ENCODE measurements at places on chromosomes 2 and 18.
A peak's percentile ranks its signal among the peaks of the same experiment; 100 is the strongest.

DNA sequence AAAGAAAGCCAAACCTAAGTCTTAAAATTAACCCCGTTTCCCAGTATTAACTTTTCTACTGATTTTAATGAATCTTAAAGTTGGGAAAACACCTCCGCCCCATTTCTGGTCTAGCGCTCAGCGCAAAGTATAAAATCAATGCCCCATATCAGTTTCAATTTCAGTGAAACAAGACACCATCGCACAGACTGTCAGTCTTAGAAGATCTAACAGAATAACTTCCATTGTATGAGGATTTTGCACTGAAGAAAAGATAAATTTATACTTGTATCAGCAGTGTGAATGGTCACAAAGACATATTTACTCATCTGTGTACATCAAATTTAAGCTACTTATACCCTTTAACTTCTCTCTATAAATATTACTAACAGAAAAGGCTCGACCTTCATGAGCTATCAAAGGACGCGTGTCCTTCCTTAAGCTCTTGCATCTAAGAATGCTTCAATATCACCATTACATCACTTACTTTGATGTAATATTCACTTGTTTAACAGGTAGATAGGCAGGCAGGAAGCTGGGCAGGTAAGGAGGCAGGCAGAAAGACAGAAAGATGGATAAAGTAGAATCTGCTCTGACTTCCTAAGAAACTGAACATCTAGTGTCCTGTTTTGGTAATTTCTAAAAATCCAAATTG lies 183.0 kb downstream of the TCF4 start:
- DNase-seq: no peak

DNA sequence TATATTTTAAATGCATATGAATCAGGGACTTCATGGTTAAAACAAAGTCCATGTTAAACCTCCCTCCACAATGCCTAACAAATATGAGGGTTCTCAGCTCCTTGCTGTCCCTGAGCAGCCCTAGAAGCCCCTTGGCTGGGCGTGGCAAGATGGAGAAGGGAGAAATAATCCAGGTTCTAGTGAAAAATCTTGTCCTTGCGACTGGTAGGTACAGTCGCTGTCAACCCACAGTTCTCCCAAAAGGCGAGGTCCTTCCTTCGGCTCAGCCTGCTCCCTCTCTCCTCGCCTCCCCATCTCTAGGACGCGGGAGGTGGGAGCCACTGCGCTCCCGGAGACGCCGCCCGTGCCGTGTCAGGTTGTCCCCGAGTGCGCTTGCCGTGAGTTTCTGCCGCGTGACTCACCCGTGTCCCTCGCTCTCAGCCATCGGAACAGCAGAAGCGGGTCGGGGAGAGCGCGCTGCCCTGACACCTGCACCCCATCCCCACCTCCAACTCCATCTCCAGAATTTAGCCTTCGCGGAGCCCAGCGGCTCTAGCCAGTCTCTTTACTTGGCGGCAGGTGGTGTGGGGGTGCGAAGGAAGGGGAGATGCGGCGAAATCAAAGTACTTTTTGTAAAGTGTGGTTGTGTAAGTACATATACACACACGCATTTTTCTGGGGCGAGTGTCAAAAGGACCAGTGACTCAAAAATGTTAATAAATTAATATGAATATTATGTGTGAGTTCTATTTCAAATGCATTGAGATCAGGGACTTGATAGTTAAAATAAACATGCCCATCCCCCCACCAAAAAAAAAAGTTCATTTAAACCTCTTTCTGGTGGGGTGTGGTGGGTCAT lies 65.1 kb upstream of the TMEM17 start:
- DNase-seq: no peak

DNA sequence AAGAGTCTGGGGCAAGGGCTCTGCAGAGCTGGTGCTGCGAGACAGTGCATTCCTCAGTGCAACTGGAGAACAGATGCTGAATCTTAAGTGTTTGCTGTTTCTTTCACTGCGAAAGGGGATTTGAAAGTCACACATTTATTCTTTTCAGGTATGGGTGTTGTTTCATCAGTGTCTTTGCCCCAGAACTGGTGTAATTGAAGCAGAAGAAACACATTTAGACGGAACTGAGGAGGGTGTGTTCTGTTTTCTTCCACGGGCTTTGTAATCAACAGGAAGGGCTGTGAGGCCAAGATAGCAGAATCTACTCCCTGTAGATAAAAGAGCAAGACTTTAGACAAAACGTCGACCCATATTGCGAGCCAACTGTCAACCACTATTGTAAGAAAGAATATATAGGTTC lies 151.9 kb downstream of the EPHA4 start:
- DNase-seq: peak; percentile 25

- DNase-seq: no peak
Measured at GRCh38 chr2:236623816-236624215, 54.2 kb downstream of the ACKR3 start.

DNA sequence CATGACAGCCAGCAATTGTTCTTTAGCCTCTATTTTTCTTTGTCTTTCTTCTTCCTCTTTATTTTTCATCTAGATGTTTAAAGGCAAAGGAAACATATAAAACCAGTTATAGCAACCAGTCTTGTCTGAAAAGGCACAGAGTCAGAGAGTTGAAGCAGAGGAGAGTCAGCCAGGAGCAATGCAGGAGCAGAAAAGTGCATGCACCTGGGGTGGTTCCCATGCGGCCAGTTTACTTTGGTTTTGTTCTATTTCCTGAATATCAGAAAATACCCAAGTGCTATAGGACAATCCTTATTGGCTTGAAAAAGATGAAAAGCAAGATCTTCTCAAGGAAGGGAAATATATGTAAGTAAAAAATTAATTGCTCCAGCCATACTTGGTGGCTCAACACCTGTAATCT lies 44.9 kb downstream of the CFAP210 start:
- no peak for DNase-seq

GRCh38 chr2:110173523-110173922 lies 31.3 kb downstream of the NPHP1 start:
- no peak for DNase-seq

DNA sequence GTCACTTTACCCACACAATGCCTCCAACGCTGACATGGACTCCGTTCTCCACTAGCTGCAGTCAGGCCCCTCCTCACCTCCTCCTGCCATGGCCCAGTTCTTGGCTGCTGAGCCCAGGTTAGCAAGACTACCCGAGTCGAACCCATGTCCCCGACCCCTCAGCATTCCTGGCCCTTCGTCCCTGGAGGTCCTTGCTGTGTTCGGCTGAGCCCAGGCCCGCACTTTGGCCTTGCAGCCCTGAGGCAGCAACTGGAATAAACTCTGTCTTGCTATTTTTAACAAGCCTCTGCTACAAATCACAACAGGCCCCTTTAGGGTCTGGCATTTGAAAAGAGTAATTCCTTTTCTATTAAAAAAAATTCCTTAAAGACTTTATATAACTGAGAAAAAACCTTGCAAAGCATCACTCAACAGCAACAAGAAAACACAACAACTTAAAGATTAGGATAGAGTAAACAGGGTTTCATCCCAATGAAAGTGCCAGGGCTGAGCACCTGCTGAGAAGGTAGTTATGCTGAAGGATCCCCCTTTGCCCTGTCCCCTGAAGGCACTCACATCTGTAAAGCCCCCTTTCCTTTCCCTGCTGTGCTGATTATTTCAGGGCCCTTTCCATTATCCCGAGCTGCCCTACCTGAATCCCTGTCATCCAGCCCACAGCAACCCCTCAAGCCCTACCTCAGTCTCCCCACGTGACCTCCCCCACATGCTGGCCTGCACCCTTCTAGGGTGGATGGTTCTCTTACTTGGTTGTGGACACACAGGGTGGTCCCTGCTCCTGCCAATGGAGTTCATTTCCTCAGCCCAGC lies 120.0 kb upstream of the SNTG2 start:
- DNase-seq: no peak

DNA sequence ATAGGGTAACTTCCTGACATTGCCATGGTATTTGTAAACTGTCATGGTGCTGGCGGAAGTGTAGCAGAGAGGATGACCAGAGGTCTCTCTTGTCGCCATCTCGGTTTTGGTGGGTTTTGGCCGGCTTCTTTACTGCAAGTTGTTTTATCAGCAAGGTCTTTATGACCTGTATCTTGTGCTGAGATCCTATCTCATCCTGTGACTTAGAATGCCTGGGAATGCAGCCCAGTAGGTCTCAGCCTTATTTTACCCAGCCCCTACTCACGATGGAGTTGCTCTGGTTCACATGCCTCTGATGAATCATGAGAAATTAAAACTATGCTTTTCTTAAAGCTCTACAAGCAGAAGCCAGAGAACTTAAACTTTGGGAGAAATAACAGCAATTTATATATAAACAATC lies 12.7 kb upstream of the NFU1 start:
- DNase-seq: no peak

- DNase-seq: no peak
Measured at GRCh38 chr2:37796481-37796880, 125.0 kb upstream of the CDC42EP3 start.

DNA sequence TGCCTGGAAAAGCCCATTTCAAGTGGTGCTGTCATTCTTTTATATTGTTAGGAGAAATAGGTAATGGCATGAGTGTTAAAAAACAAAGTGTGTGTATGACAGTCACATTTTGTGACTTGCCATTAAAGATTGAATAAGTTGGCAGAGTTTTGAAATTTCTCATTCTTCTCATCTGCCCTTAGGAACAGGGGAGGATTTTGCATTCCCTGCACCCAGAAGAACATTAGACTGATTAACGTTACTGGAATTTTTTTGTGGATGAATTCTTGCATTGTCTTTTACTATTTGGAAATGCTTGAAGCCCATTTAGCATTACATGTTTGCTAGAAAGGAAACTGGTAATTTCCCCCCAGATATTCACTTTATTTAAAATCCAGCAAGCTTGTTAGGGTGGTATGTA lies 162.2 kb downstream of the BABAM2 start:
- DNase-seq: no peak

DNA sequence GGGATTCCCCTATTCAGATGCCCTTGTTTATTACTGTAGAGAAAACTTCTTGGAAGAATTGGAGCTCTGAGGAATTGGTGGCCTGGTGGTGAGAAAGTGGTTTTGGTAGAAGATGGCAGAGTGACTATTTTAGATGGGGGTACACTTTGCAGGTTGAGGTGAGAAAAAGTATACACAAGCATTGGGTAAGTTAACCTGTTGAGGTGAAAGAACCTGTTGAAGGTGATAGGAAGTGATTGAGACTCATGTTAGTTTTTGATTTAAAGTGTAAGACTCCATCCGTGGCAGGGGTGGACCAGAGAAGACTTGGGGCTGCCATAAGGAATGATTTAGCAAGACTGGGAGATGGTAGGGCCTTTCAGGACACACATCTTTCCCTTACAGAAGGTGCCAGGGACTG lies 3.1 kb downstream of the CCT7 start:
- no peak for DNase-seq

GRCh38 chr2:240629968-240630770 lies 4.9 kb downstream of the GPR35 start:
- no peak for DNase-seq

DNA sequence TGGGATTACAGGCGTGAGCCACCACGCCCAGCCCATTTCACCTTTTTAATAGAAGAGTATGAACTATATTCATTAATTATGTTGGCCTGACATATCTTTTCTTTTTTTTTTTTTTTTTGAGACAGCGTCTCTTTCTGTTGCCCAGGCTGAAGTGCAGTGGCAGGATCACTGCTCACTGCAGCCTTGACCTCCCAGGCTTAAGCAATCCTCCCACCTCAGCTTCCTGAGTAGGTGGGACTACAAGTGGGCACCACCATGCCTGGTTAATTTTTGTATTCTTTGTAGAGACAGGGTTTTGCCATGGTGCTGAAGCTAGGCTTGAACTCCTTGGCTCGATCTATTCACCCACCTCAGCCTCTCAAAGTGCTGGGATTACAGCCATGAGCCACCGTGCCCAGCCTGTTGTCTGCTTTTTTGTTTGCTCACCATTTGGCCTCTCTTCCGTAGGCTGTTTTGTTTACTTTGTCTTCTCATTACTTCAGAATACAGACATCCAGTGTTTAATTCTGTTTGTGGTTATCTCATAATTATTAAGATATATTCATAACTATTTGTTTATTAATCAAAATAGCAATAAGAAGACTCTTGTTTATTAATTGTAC lies 16.3 kb upstream of the CDH2 start:
- no peak for DNase-seq

- DNase-seq: no peak
Measured at GRCh38 chr2:204425821-204426220, 119.5 kb upstream of the PARD3B start.

DNA sequence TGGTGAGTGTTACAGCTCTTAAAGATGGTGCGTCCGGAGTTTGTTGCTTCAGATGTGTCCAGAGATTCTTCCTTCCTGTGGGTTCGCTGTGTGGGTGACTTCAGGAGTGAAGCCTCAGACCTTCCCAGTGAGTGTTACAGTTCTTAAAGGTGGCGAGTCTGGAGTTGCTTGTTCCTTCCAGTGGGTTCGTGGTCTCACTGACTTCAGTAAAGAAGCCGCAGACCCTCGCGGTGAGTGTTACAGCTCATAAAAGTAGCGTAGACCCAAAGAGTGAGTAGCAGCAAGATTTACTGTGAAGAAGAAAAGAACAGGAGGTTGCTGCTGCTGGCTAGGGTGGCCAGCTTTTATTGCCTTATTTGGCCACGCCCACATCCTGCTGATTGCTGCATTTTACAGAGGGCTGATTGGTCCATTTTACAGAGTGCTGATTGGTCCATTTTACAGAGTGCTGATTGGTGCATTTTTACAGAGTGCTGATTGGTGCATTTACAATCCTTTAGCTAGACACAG lies 34.0 kb upstream of the SPTBN1 start:
- DNase-seq: peak; percentile 17

DNA sequence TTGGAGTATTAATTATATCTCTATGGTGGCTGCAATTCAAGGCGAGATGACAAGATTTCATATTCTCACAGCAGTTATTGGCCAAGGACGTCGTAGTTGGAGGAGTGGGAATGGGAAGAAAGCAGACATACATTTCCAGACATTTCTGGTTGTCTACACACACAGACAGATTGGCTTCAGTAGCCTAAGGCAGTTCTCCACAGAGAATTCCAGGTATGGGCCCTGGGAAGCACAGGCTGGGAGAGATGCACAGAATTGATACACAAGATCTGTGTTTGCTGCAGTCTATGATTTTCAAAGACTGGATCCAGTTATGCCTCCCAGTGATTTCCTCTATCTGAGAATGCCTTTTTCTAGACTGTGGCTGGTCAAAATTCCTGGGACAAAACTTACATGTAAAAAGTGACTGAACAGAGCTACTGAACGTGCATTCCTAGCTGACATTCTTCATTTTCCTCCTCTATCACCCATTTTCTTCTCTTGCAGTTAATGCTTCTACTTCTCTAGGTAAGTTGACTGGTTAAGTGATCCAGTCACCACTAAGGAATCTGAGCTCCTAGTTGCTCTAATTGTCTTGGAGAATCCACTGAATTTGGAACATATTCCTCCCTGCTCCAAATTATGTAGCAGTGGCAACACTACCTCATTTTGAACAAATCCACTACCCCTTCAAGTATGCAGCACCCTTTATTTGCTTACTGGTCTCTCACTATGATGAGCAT lies 386.7 kb upstream of the CDH7 start:
- DNase-seq: no peak

DNA sequence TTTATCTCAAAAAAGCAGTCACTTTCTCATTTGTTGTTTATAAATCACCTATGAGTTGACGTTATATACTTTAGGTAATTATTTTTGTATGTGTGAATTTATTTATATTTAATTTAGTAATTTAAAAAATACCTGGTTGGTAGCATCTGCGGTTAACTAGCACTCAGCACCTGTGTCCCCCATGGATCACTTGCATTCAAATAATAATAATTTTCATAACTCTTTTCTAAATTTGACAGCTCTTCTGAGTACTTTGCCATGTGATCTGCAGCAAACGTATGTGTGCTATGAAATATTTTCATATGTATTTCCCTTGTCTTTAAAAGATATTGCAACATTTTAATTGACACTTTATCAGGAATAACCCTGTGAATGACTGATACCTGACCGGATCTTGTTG lies 88.1 kb downstream of the CMPK2 start:
- no peak for DNase-seq

Data from CD4-positive, alpha-beta T cell treated with Interleukin-17A for 4 hours (primary cell).